ENCODE measurements at places on chromosomes 7 and 10. TPM values are rescaled to one million over a fixed set of nuclear protein-coding genes. Genes with fewer than 3 reads are reported as not detected.

Gene SPDYE1
- total RNA-seq: not detected

GRCh38 chr7:142812437-142813215, 41.9 kb downstream of the PRSS2 start:
- peak overlapping the region; percentile 97 for H3K27ac ChIP-seq
- peak overlapping the region; percentile 31 for H3K4me3 ChIP-seq
- H3K36me3 ChIP-seq: no peaks in the 10 kb centered on the region
- DNase-seq: no peak

Gene OPN4
- not detected for total RNA-seq

GRCh38 chr10:42769673-42770072, 12.9 kb upstream of the BMS1 start:
- DNase-seq: no peak
- H3K27ac ChIP-seq: no peak overlapping the region
- peaks cover 11% of the 10 kb centered on the region for H3K27me3 ChIP-seq
- no peaks in the 10 kb centered on the region for H3K4me1 ChIP-seq
- no peak overlapping the region for H3K4me3 ChIP-seq

DNA sequence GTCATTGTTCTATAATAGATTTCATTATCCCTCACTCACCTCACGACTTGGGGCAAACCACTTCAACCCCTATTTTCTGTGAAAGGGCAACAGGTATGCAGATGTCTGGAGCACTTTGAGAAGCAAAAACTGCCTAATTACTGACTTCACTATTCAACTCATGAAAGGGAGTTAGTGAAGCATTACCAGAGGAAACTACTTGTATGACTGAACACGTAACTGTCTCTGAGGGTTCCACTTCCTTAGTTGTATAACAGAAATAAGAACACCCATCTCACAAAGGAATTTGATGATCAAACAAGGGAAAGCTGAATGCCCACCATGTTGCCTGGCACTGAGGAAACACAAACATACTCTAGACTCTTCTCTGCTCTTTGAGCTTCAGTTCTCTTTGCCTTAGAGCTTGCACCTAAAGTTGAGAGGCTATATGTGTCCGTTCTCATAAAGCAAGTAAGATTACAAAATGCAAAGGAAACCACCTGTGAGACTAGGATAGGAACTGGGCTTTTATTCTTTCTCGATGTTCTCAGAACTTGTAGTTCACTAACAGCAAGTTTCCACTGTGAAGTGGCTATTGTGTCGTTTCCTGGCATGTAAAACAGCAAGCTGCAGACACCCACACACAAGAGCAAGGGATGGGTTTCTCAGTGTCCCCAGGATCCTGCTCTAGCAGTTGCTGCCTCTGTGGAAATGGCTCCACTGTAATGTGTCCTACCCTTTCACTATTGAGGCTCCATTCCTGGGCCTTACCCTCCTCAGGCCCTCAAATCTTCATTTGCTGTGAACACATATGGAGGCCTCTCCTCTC, 2.6 kb downstream of the TMEM243 start:
- H3K4me3 ChIP-seq: peak overlapping the region; percentile 98
- DNase-seq: peak; percentile 75
- peaks cover 2% of the 10 kb centered on the region for H3K27me3 ChIP-seq
- H3K36me3 ChIP-seq: peaks cover 65% of the 10 kb centered on the region

Gene MTERF1
- 16.9 TPM for total RNA-seq

Gene PITX3
- not detected for total RNA-seq

- H3K4me1 ChIP-seq: no peaks in the 10 kb centered on the region
- H3K27ac ChIP-seq: no peak overlapping the region
- no peaks in the 10 kb centered on the region for H3K36me3 ChIP-seq
These were observed 4.1 kb upstream of the MINDY3 start for GRCh38 chr10:15864419-15864818.

GRCh38 chr7:25303281-25304181, 75.2 kb upstream of the NPVF start:
- H3K27me3 ChIP-seq: peaks cover 5% of the 10 kb centered on the region
- H3K36me3 ChIP-seq: no peaks in the 10 kb centered on the region
- no peak overlapping the region for H3K4me3 ChIP-seq

DNA sequence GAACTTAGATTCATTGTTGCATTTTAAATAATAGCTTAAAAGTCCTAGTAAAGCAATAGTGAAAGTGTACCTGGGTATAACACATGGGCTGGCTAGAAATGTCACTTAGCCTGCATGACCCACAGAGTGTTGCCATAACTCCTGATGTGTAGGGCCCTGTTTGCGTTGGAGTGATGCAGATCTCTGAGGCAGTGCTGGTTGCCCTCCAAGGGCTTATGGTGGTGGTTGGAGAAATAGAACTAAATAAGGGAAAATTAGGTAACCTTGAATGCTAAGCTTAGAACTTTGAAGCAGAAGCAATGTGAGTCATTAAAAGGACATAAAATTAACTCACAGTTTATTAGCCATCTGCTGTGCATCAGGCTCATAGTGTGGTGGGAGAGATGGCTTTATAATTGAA, 105.7 kb downstream of the CCNY start:
- no peak overlapping the region for H3K4me3 ChIP-seq
- H3K27me3 ChIP-seq: no peaks in the 10 kb centered on the region
- H3K4me1 ChIP-seq: peaks cover 46% of the 10 kb centered on the region
- peak; percentile 49 for DNase-seq
- peaks cover 59% of the 10 kb centered on the region for H3K36me3 ChIP-seq

DNA sequence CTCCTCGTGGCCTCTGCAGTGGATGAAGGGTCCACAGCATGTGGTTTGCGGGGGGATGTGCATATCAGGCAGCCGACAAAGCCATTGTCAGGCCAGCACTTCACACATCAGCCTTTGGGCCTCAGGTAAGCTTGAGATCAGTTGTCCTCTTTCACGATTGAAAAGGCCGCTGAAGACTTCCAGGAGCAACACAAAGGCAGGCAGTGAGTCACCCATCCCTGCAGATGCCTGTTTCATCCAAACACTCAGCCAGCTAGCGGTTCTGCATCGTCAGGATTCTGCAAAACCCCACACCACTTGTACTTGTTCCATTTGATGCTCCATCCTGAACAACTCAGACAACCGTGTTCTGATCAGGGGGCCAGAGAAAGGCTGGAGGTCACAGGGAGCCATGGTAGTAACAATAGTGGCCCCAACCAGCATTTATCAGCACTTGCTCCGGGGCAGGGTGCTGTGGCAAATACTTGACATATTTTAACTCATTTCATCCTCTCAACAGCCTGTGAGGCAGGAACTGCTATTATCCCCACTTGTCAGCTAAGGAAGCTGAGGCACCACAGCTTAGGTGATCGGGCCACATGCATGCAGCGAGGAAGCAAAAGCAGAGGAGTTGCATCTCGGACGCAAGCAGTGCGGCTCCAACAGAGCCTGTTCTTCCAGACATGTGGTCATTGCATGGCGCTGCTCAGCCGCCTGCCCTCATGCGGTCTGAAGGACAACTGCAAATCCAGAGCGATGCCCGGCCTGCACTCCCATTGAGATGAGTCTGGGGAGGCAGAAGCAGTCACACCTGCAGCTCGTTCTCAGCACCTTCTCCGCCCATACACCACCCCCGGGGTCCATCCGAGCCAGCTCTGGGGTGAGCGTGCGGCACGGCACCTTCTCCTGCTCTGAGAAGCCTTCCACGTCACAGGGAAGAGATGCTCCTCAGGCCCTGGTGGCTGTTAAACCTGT, 144.9 kb downstream of the PAXIP1 start:
- H3K4me1 ChIP-seq: no peaks in the 10 kb centered on the region
- peaks cover under 1% of the 10 kb centered on the region for H3K27me3 ChIP-seq
- H3K36me3 ChIP-seq: no peaks in the 10 kb centered on the region
- DNase-seq: no peak
- no peak overlapping the region for H3K27ac ChIP-seq
